ENCODE measurements at places on chromosomes 13 and 19.

DNA sequence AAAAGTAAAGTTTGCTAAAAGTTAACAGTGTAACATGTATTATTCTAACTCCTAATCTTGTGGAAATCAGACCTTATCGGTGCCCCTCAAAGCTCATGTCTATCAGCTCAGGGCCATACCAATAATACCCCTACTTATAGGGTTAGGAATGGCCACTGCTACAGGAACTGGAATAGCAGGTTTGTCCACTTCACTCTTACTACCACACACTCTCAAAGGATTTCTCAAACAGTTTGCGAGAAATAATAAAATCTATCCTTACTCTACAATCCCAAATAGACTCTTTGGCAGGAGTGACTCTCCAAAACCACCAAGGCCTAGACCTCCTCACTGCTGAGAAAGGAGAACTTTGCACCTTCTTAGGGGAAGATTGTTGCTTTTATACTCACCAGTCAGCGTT, 1677.7 kb downstream of the OLFM4 start:
- no peak for DNase-seq

DNA sequence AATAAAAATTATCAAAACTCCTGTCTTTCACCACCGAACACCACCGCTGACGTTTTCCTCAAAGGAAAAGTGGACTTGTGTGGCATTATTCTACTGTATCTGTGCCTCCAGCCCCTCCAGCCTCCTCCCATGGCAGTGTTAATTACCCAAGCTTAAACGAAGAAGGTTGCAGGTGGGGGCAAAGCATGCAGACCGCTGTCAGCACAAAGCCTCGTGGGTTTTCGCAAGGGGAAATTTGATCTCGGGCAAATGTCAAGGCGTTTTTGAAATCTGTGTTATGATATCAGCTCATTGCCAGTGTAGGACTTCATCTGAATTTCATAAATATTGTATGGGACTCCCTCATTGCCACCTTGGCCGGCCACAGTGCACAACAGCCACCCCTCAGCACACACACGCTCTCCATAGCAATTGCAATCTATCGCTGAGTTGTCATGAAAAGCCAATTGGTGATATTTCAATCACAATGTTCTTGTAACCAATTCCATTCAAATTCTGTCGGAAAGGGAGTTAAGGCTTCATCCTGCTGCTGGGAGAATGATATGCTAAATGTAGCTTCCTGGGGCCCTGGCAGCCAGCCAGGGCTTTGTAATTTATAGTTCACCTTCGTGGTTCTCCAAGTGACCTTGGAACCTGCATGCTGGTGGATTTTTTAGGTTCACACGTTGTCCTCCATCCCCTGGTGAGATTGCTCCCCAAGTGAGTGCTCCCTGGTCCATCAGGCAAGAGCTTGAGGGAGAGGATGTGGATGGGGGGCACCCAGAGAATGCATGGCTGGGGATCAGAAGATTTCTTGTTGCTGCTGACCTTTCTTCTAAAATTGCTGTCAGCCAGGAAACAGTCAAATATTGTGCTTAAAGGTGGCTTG, 16.6 kb downstream of the CHST8 start:
- DNase-seq: no peak

DNA sequence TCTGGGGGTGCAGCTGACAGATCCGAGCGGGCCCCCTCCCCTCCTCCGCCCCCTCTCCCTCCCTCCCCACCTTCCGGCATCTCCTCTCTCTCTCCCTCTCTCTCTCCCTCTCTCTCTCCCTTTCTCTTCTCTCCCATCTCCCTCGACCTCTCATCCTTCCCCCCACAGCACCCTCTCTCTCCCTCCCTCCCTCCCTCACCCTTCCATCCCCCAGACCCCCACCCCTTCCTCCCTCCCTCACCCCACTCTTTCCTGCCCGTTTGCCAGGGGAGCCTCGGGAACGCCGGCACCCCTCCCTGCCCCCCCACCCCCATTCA, 666 bp downstream of the CELF5 start:
- DNase-seq: no peak

DNA sequence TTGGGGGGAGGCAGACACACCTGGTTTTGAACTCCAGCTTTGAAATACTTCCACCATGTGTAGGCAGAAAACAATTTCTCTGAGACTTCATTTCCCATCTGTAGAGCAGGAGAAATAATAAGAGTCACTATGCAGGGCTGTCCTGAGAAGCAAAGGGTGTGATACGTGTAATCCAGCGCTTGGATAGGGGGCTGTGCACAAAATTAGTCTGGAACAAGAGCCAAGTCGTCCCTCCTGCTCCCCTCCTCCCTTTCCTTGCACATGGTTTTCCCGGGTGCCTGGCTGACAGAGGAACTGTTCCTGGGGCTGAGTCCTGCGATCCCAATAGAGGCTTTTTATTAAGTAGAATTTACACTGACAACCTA, 29.6 kb upstream of the UBE2L5 start:
- no peak for DNase-seq

DNA sequence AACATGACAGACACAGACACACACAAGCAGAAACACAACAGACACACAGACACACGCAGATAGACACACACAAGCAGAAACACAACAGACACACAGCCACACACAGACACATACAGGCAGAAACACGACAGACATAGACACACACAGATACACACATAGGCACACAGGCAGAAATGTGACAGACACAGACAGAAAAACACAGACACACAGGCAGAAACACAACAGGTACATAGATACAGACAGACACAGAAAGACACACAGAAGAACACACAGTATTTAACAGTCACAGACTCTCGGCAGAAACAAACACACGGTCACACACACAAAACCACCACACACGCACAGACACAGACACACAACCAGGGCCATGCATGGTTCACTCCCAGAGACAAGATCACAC, 905 bp downstream of the TBXA2R start:
- DNase-seq: no peak

DNA sequence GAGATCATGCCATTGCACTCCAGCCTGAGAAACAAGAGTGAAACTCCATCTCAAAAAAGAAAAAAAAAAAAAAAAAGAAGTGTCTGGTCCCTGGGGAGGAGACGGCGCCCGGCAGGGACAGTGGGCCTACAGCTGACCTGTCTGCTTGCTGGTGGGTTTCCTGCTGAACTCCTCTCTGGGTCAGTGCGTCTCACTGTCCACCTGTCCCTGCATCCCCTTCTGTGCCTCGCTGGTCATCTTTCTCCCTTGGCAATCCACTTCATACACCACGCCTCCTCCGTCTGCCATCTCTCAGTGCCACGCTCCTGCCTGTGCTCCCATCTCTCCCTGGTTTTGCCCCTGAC, 63.4 kb downstream of the ACSBG2 start:
- no peak for DNase-seq

- DNase-seq: no peak
Measured at GRCh38 chr13:42612021-42612765, 38.2 kb downstream of the TNFSF11 start.

GRCh38 chr13:70622796-70623195, 514.5 kb upstream of the KLHL1 start:
- DNase-seq: no peak

DNA sequence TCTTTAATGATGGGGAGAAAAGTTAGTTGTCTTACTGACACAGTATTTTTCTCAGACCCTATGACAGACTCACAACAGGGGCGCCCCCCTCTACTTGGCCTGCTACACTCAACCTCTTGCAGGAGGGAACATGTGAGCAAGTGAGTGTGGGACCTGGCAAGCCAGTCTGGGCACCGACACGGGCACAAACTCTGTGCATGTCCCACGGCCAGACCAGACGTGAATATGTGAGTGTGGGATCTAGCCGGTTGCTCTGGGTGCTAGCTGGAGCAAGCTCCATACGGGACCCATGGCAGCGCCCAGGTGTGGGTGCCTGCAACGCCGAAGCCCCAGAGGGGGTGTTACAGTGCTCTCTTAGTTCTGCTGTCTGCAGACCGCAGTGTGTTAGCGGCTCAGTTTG, 1437.3 kb upstream of the MIR17HG start:
- DNase-seq: no peak

DNA sequence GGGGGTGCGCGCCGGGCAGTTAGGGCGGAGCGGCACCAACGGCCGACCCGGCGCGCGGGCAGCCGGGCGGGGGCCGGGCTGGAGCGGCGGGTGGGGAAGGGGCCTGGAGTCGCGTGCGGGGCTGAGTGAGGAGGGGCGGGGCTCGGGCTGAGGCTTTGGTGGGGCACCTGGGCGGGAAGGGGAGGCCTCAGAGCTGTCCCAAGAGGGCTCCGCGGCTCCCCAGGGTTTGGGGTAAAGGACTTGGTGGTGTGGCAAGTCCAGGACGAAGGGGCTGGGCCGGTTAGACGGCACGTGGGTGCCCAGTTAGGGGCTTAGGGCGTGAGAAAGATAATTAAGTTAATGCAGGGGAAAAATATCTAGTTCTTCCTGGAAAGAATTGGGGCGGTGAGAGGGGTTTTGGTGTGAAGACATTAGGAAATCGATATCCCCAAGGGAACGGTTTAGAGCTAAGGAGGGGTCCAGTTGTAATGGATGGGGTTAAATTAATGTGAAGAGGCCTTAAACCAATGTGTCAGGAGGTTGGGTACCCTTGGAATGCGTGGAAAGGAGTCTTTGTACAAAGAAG, 496 bp downstream of the ZNF574 start:
- no peak for DNase-seq

DNA sequence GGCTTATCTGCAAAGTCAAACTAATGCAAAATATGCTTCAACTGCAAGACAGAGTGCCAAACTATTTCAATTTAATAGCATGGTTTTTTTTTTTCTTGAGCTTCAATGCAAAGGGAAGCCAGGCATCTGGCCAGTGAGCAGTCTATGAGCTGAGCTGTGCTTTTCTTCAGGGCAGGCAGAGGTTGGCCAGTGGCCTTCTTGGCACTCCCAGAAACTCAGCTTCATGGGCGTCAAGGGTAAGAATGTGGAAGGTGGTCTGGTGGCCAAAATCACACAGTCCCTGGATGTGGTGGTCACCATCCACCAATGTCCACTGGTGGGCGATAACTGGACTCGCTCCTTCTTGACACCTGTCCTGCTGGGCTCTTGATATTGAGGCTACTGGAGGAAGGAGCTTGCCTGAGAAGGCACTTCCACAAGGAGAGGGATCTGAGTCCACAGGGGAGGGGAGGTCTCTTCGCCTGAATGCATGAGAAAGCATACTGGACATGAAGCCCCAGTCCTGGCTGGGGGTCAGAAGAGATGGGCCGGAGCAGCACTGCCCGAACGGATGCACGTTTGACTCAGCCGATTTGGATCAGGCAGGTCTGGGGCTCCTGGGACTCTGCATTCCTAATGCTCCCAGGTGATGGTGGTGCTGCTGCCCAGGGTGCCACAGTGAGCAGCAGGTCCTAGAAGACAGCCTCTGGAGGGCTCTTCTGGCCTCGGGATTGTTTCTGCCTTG, 17.1 kb downstream of the COL4A2 start:
- DNase-seq: no peak

- DNase-seq: no peak
Measured at GRCh38 chr13:109737606-109738005, 48.8 kb downstream of the IRS2 start.

- no peak for DNase-seq
Measured at GRCh38 chr19:18507021-18507726, 14.7 kb downstream of the ELL start.

DNA sequence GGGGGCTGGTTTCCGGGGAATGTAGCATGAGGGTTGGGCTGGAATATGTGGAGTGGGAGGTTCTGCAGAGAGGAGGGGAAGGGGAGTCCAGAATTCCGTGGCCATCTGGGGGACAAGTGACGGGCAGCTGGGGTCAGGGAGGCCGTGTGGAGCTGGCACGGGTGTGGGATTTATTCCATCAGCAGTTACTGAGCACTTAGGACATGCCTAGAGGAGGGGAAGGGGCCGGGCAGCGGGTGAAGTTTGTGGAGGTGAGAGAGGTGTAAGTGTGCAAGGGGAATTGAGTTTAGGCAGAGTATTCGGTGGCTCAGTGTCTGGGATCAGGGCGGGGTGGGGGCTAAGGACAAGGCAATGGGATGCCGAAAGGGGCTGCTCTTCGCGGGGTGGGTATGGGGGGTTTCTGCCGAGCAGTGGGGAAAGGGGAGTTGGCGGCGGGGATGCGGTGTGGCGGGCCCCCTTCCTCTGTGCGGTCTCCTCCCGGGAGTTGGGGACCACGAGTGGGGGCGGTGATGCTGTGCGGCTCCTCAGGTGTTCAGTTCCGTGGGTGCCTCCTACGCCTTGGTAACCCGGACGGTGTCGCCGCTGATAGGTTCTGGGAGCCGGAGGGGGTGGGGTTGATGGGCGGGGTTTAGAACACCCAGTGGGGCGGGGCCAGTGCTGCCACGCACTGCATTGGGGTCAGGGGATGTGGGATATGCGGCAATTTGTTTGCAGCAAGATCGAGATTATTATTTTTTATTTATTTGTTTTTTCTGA, 5.4 kb downstream of the CCDC61 start:
- peak; percentile 66 for DNase-seq

DNA sequence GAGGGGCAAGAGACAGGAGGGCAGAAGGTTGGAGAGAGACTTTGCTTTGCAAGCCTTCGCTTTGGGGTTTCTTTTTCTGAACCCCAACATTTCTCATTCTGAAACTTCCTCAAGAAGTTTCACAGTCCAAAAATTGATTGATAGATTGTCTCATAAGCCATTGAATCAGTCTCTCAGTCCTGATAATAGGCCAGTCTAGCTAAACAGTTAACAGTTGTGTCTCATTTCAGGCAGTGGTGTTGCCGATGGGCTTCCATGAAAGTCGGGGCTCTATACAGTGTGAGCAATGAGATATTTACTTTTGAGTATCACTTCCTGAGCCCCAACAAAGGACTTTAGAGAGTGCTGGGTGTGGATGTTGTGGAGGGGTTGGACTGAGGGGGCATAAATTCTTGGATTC, 26.5 kb upstream of the SPRY2 start:
- DNase-seq: no peak

GRCh38 chr13:106491928-106492587, 43.4 kb downstream of the EFNB2 start:
- no peak for DNase-seq

- DNase-seq: no peak
Measured at GRCh38 chr13:102197193-102197592, 204.7 kb downstream of the FGF14 start.
